Hematopoietic multipotent progenitor cell treated with erythropoietin and hydrocortisone succinate and interleukin-3 and kit ligand, for 8 days (in vitro differentiated cells): ENCODE measurements at places on chromosomes 1 and 21.

DNA sequence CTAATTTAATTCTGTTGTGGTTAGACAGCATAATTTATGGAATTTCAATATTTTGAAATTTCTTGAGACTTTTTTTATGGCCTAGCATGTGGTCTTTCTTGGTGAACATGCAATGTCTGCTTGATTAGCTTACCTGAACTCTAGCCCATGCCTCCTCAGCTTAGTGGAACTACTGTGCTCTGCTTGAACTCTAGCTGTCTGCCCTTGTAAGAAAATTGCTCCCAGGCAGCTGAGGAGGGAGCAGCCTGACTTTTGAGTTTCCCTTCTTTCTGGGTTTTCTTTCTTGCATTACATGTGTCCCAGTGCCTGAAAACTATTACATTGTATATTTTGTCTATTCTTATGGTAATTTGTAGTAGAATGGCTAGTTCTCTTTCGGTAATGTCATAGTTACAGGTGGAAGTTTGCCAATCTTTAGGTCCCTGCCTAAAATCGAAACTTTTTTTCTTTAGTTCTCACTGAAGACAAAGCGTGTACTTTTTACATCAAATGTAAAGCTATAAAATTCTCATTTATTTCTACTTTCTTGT is 105.3 kb downstream of the MAST2 start:
- DNase-seq: no peak

DNA sequence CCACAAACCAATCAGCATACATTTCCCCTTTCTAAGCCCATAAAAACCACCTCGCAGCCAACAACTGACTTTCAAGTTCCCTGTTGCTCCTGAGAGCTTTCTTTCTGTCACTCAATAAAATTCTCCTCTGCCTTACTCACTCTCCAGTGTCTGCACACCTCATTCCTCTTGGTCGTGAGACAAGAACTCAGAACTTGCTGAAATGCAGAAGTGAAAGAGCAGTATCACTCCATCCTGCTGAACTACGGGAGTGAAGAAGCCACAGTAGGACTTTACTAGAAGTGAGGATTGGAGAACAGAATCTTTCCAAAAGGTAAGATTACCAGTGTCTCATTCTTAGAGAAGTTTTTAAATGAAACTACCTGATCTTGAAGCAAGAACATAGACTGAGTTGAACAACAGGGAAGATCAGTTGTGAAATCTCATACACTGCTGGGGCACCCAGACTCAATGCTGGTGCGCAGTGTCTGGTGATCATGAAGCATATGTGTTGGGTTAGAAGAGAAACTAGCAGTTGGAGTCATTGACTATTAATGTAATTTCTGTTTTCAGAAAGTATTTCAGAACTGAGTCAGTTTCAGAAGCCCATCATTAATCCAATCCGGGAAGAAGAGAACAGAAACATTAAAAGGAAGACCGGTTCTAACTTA is 726.9 kb upstream of the TMPRSS15 start:
- DNase-seq: no peak

DNA sequence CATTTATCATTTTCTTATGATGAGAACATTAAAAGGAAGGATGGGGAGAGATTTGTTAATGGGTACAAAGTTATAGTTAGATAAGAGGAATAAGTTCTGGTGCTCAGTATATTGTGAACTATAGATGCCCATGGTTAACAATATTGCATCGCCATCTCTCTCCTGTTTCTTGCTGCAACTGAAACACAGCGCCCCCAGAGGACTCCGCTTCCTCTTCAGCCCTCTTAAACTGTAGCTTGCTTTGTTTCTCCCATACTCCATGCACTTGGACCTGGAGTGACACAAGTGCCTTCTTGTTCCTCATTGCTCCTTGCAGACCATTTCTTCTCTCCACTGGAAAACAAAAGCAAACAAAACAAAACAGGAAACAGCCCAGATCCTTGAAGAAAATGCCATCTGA is 70.1 kb upstream of the NTPCR start:
- DNase-seq: peak; percentile 5

DNA sequence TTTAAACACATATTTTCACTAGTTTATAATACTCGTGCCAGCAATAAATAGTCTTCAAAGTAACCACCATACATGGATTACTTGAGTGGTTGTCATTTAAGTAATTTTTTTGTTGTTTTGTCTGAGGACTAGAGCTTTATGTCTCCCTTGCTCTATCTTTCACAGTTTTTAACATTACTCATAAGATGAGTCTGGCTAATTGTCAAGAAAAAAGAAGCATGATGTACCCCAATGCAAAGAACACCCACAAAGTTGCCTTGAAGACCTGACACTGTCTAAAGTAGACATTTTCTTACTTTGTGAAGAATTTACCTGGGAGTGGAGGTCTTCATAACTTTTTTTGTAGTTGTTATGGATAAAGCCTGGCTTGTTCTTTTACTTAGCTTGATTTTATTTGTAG is 210.4 kb upstream of the BRINP3 start:
- DNase-seq: no peak

DNA sequence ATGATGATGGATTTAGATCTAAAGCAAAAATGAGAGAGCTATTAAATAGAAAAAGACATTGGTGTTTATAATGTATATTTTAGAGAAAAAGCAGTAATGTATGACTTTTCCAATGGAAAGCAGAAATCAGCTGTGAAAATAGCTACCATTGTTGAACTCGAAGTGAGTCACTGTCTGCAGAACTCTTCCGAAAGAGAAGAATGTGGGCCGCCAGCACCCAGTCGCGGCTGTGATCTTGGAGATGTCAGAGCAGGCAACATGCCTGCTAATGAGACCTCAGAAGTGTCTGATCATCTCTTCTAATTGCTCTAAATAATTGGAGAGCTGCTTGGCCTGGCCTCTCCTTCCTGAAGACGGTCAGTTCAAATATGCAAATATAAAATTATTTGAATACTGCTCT is 333.6 kb upstream of the RUNX1 start:
- no peak for DNase-seq

- no peak for DNase-seq
Observed at GRCh38 chr21:29025328-29025713, 853 bp downstream of the USP16 start.

- DNase-seq: no peak
Observed at GRCh38 chr1:66333466-66334199, 200.3 kb upstream of the SGIP1 start.

- DNase-seq: no peak
Observed at GRCh38 chr1:166169182-166169581, 2.4 kb upstream of the FAM78B start.

DNA sequence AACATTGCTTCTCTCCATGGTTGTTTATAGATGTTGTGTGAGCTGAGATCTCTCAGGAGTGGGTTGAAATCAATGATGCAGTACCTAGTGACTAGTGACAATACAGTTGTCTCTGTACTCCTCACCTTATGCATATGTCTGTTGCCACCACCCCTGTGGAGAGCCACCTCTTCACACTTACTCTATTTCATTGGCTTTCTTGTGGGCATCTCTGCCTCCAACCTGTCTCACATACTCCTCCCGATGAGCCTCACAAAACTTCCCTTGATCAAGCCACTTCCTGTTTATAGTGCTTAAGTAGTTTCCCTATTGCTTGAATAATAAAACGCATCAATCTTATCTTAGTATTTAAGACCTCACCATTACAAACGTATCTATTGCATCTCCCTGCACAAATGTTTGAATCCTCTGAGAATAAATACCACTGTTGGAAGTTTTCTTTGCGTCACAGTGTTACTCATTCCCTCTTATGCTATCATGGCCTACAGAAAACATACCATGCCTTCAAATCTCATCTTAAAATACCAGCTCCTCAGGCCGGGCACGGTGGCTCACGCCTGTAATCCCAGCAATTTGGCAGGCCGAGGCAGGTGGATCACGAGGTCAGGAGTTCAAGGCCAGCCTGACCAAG is 54.7 kb upstream of the GREM2 start:
- DNase-seq: no peak
